ENCODE measurements at places on chromosomes 12 and 14.
A peak's percentile ranks its signal among the peaks of the same experiment; 100 is the strongest.

DNA sequence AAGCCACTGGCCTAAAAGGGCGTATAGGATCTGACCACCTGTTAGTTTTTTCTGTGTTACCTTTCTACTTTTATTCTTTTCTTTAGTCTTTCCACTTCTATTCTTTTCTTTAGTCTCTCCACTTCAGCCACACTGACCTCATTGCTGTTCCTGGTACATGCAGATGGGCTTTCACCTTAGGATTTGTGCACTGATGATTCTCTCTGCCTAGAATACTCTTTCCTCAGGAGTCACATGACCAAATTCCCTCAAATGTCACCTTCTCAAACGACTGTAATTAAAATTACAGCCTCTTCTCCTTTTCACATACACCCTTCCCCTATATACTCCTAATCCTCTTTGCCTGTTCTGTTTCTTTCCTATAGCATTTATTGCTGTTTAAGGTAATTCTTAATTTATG, 36.0 kb downstream of the GPHN start:
- DNase-seq, result no peak

GRCh38 chr14:56162476-56162875, 44.3 kb downstream of the PELI2 start:
- DNase-seq, result no peak

GRCh38 chr14:32635061-32635719, 303.5 kb upstream of the NPAS3 start:
- no peak for DNase-seq

GRCh38 chr12:70365648-70366518, at the start of gene KCNMB4:
Gene KCNMB4, plus strand, starts transcription at chr12:70366290. Its CDS starts 445 bp downstream, at chr12:70366735.
- peak; percentile 59 for DNase-seq

GRCh38 chr12:99131751-99132199, 486.7 kb downstream of the APAF1 start:
- DNase-seq, result no peak

- no peak for DNase-seq
Observed at GRCh38 chr12:120793357-120793756, 67.7 kb downstream of the ACADS start.

DNA sequence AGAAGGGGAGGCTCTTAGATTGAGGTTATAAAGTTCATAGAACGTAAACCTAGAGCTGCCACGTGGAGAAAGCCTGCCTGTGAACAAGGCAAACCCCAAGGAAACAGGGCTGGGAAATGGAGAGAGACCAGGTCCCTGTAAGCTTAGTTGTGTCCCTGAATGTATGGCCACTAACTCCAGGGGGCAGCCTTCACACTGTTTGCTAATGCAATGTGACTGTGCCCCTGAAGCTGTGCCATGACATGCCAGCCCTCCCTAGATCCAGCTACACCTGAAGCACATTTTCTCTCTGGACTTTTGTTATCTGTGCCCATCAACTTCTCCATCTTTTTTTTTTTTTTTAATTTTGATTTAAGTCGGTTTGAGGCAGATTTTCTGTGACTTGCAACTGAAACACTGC, 60.6 kb upstream of the TMCC3 start:
- no peak for DNase-seq

GRCh38 chr14:73116079-73116665, 20.1 kb upstream of the PSEN1 start:
- DNase-seq, result no peak

- DNase-seq, result no peak
Observed at GRCh38 chr14:67396381-67396970, 15.5 kb downstream of the PLEK2 start.

GRCh38 chr14:95663226-95663797, 22.9 kb upstream of the TCL1B start:
- DNase-seq, result no peak

Data from activated CD4-positive, alpha-beta T cell treated with anti-CD3 and anti-CD28 coated beads for 1 hour (primary cell).